Renal cortex interstitium (tissue), 15 donors: ENCODE measurements at places on chromosomes 7 and 10. TPM values are rescaled to one million over a fixed set of nuclear protein-coding genes. Genes with fewer than 3 reads are reported as not detected.

GRCh38 chr10:117275121-117275520 lies 34.2 kb downstream of the SLC18A2 start:
- DNase-seq: no peak

GRCh38 chr7:91066627-91067026 lies 197.6 kb upstream of the FZD1 start:
- no peak for DNase-seq

GRCh38 chr7:138882249-138882648 lies 84.3 kb upstream of the ATP6V0A4 start:
- DNase-seq: no peak

- peak; percentile 33 for DNase-seq
Measured at GRCh38 chr10:98074315-98074911, 44.0 kb upstream of the CRTAC1 start.

DNA sequence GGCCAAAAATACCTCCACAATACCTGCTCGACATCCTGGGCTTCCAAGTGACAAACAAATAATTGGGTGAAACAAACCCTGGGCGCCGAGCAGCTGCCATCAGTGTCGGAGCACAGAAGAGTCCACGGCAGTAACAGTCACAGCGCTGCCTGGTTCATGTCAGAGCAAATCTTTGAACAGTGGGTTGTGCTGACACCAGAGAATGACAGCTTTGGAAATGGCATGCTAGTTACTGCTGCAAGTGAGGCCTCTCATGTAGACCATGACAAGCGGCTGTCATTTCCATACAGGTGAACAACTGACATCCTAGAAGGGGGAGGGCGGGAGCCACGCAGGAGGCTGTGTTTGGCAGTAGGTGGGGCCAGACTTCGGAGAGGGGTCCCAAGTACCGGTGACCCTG lies 420.5 kb upstream of the GALNT17 start:
- no peak for DNase-seq

GRCh38 chr10:3115685-3116084 lies 48.3 kb downstream of the PFKP start:
- DNase-seq: no peak

DNA sequence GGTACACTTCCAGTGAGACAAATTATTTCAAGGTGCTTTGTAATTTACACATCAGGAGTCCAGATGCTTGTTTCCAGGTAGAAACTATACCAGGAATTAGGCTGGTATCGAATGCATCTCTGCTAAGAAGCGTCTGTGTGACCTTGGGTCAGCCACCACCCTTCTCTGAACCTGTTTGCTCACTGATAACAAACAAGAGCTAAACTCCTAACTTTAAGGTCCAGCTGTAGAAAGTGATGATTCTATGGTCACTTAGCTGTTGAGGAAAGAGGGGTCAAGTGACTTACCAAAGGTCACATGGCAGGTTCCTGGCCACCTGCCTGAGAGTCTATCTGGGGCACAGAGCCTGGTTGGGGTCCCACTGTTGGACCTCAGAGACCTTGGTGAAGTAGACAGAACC lies 95.4 kb downstream of the HIF1AN start:
- DNase-seq: no peak

- DNase-seq: no peak
Measured at GRCh38 chr7:83366629-83367028, 203.9 kb upstream of the PCLO start.

- DNase-seq: no peak
Measured at GRCh38 chr10:58291538-58292174, 22.7 kb downstream of the CISD1 start.

DNA sequence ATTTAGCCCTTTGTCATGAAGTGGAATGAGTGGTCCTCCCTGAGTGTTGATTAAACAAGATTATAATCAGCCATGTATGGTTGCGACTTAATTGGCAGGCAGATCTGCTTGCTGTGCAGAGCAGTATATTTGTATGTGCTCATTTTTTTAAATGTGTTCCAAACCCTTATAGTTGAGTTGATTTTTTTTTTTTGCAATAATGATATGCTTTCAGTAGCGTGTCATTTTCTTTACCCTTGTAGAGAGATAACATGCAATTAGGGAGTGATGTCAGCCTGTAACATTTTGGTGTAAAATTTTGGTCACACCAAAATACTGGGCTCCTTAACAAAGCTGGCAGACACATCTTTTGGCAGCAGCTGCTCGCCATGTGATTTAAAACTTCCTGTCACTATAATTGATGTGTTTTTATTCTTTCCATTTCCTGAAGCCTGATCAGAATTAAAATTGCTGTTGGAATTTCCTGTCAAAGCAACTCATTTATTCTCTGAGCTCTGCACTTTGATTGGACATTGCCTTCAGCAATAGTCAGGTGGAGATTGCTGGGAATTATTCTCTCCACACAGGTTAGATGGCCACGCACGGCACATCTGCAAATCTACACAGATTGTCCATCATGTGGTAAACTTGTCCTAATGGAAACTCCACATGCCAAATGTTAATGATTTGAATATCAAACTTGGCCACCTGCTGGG lies 125.3 kb downstream of the DYNC1I1 start:
- no peak for DNase-seq

- DNase-seq: no peak
Measured at GRCh38 chr7:21763818-21764217, 181.9 kb downstream of the CDCA7L start.

- no peak for DNase-seq
Measured at GRCh38 chr7:73702226-73702625, 17.2 kb downstream of the STX1A start.

DNA sequence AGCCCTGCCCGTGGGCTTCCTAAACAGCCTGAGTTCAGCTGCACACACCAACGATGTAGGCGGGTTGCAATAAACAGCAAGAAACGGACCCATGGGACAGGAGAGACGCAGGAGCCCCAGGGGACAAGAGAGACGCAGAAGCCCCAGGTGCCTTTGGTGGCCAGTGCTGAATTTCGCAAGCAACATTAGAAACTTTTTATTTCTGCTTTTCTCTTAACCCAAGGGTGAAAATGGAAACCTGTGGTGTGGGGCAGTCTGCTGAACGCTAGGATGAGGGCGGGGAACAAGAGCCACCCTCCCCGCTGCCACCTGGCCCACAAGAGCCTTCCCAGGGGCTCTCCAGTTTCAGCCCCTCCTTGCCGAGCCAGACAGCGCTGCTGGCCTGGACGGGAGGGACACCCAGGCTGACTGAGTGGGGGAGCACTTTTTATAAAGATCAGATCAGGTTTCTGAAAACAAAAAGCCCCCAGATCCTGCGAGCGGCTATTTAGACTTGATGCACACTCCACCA lies 20.0 kb upstream of the GPR146 start:
- no peak for DNase-seq

GRCh38 chr10:927131-927530 lies 4.4 kb downstream of the LARP4B start:
- DNase-seq: no peak

DNA sequence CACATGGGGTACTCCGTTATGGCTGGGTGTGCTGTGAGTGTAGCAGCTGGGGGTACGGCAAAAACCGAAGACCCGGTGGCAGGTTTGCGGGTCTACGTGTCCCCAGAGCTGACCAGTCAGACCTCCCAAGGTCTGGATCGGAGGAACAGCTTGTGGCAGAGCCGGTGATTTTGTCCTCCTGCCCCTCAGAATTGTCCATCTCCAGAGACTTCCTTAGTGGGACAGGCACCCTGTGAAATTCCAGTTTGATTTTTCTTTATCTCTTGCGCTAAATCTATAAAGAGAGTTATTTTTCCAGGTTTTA lies 1.0 kb downstream of the EIF3B start:
- no peak for DNase-seq

DNA sequence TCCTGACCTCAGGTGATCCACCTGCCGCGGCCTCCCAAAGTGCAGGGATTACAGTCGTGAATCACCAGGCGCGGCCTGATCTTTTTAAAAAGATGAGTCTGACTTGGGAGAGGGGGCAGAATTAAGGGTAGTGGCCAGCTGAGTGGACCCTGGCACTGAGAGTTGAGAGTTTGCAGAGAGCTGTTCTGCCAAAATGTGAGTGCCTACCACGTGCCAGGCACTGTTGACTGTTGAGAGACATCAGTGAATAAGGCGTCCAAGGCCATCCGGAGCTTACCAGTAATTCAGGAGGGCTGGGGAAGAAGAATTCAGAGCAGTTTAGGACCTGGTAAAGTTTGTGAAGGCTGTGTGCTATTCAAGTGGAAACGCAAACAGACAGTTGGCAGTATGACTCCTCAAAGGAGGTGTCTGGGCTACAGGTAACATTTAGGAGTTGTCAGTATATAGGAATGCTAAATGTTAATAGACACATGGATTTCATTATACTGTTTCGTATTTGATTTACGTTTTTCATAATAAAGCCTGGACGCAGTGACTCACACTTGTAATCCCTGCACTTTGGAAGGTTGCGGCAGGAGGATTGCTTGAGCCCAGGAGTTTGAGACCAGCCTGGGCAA lies 1.5 kb downstream of the NIPSNAP2 start:
- DNase-seq: no peak

DNA sequence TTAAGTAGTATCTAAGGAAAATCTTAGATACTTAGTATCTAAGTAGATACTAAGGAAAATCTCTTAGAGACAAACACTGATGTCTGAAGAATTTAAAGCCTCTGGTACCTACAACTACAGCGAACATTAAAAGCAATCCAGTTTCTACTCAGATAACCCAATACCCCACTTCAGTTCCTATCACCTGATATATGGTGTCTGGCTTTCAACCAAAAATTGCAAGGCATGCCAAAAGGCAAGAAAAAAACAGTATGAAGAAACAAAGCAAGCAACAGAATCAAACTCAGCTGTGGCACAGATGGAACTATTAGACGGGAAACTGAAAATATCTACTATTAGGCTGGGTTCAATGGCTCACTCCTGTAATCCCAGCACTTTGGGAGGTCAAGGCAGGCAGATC lies 31.1 kb downstream of the ARHGAP12 start:
- DNase-seq: no peak

- peak; percentile 56 for DNase-seq
Measured at GRCh38 chr7:74417419-74417971, 36.2 kb upstream of the GTF2IRD1 start.

OR6V1 gene
- not detected for polyA plus RNA-seq

SH2D4B gene
- 0.20 TPM for polyA plus RNA-seq

PAX4 gene
- polyA plus RNA-seq: not detected

SPDYE9 gene
- polyA plus RNA-seq: 0.83 TPM

BMPER gene
- 24.7 TPM for polyA plus RNA-seq

ASB13 gene
- polyA plus RNA-seq: 23.4 TPM

MBL2 gene
- polyA plus RNA-seq: not detected

TEX47 gene
- not detected for polyA plus RNA-seq

VWDE gene
- 4.6 TPM for polyA plus RNA-seq

UTF1 gene
- polyA plus RNA-seq: not detected

SCRN1 gene
- 64.9 TPM for polyA plus RNA-seq

ZNF12 gene
- polyA plus RNA-seq: 42.2 TPM
